ENCODE measurements at places on chromosomes 4 and X.
A peak's percentile ranks its signal among the peaks of the same experiment; 100 is the strongest.

GRCh38 chrX:129716507-129716906, 22.3 kb upstream of the XPNPEP2 start:
- DNase-seq = no peak

GRCh38 chr4:28565396-28565795, 1704.8 kb downstream of the STIM2 start:
- no peak for DNase-seq

DNA sequence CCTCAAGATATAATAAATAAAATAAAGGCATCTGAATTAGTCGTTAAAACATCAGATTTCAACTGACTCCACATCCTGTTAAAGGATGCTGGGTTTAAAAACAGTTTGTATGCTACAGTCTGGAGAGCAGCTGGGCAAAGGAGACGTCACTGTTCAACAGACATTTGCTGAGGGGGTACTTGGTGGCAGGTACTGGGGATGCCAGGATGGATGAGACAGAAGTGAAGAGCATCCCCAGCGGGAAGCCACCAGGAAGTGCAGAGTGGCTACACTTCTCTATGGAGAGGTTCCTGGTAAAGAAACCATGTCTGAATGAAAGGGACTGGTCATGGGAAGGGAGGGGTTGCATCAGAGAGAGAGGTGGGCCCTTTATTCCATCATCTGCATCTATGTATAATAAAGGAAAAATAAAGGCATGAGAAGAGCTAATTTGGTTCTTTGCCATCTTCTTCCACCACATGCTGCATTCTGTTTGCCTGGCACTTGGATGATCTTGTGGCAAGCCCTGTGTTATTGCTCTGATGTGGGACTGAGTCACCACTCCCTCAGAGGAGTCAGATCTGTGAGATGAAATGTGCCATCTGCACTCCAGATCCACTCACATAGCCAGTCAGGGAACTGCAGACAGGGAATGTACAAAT, 145.0 kb downstream of the SOWAHB start:
- DNase-seq = no peak

DNA sequence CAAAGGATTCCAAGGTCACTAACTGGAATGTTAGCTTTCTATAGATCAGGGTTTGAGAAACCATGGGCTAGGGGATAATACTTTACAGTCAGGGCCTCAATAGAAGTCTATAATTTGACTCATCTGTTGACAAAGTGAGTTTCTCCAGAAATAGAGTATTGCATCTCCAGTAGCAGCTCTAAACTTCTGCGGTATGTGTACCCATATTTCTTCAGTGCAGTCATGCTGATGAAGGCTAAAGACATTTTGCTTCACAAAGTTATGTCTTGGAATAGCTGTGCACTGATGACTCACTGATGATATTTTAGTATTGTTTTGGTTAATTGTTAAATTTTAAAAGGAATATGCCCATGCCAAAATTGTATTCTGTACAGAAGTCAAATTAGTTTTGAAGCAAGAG, 464.9 kb upstream of the AMOT start:
- no peak for DNase-seq

GRCh38 chr4:1237981-1238675, 10.8 kb downstream of the CTBP1 start:
- peak; percentile 15 for DNase-seq

Measured in HuH-7.5 (cell line).